ENCODE measurements at places on chromosomes 1 and 21. TPM values are rescaled to one million over a fixed set of nuclear protein-coding genes. Genes with fewer than 3 reads are reported as not detected.

Gene BSND
- polyA plus RNA-seq: 4.5 TPM

Gene ARHGEF16
- polyA plus RNA-seq: 27.6 TPM

GRCh38 chr1:43970502-43970901 is 692 bp downstream of the DPH2 start:
- DNase-seq: no peak

Gene PWP2
- polyA plus RNA-seq: 9.5 TPM

Gene GJA5
- polyA plus RNA-seq: 22.6 TPM

DNA sequence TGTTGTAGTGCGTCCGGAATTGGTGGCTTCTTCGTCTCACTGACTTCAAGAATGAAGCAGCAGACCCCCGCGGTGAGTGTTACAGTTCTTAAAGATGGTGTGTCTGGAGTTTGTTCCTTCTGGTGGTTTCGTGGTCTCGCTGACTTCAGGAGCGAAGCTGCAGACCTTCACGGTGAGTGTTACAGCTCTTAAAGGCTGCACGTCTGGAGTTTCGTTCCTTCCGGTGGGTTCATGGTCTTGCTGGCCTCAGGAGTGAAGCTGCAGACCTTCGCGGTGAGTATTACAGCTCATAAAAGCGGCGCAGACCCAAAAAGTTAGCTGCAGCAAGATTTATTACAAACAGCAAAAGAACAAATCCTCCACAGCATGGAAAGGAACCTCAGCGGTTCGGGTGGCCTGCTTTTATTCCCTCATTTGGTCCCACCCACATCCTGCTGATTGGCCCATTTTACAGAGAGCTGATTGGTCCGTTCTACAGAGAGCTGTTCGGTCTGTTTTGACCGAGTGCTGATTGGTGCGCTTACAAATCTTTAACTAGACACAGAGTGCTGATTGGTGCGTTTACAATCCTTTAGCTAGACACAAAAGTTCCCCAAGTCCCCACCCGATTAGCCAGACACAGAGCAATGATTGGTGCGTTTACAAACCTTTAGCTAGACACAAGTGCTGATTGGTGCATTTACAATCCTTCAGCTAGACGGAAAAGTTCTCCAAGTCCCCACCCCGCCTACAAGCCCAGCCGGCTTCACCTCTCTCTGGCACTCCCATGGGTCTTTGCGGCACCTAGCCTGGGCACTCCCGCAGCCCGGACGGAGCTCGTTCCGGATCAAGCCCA is 49.6 kb upstream of the KRTAP19-8 start:
- DNase-seq: no peak
